GF-D8 (cell line): ENCODE measurements at places on chromosomes 12 and 14.

DNA sequence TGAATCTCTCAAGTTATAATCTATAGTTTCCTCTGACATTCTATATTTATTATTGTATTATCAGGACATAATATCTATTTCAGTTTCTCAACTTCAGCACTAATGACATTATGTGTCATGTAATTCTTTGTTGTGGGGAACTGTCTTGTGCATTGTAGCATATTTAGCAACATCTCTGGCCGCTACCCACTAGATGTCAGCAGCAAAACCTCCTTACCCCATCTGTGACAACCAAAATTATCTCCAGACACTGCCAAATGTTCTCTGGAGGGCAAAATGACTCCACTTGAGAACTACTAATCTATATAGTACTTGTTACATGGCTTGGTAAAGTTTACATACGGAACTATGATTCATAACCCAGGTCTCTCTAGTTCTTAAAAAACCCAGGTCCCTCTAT, 110.2 kb downstream of the RASSF9 start:
- DNase-seq, result no peak

DNA sequence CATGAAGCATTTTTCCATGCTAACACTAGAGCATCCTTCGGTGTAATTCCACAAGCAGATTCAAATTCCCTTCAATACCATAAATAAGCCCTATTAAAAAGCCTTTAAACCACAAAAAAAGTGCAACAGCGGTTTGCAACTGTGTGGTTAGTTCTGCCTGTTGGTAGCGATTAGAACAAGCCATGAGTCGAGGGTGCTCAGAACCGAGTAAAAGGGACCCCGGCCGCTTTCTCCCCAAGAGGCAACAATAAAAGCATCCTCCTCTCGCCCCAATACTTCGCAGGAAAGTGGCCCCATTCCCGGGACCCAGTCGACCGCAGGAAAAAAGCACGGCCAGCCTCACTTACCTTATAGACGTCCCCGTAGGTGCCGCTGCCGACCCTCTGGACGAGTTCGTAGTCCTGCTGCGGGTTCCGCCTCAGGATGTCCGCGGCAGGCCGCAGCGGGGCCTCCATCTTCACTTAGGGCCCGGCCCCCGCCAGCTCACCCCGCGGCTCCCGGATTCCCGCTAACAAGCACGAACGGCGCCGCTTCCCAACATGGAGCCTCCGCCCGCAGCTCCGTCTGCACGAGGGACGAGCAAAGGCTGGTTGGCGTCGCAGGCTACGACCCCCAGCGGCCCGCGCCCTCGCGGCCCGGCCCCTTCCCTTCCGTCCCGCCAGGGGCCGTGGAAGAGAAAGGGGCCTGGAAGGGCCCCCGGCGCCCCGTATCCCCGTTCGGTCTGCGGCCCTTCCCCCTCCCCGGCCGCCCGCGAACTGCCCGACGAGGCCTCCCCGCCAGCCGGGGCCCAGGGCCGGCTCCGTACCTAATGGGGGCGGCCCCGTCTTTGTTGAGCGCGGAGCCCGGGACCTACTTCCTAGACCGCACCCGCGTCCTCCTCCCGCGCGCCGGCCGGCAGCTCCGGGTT, 521 bp downstream of the MAP4K5 start:
- peak; percentile 29 for DNase-seq

GRCh38 chr14:43183916-43184315, 1323.2 kb downstream of the FSCB start:
- no peak for DNase-seq

GRCh38 chr12:238116-238515, 24.2 kb upstream of the SLC6A12 start:
- DNase-seq, result no peak

DNA sequence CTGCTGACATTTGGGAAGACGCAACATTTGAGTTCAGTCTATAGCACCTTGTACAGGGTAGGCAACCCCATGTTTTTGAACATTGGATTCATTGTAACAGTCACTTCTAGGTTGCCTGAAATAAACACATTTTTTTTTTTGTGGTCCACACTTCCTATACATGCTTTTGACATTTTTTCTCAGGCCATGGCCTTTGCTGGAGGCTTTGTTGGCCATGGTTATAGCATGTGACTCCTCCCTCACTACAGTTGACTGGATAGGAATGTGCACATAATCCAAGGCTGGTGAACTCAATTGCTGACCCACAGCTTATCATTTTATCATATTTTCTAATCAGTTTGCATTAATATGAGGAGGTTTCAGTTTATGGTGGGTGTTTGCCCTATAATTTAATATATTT, 60.6 kb downstream of the TMEM117 start:
- DNase-seq, result no peak

DNA sequence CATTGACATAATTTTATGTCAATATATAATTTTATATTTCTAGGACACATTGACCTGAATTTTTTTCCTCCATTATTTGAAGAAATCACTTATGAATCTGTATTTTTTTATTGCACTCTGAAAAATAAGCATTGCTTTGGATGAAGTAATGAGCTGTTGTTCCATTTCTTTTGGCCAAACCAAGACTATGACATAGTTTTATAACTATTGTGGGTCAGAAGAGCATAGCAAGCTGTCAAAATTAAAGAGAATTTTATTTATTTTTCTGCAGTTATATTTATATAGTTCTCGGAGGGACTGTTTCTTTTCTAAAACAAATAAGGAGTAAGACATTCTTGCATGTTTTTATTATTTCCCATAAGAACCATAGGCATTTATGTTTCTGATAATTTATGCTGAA, 8.5 kb downstream of the C12orf75 start:
- no peak for DNase-seq

DNA sequence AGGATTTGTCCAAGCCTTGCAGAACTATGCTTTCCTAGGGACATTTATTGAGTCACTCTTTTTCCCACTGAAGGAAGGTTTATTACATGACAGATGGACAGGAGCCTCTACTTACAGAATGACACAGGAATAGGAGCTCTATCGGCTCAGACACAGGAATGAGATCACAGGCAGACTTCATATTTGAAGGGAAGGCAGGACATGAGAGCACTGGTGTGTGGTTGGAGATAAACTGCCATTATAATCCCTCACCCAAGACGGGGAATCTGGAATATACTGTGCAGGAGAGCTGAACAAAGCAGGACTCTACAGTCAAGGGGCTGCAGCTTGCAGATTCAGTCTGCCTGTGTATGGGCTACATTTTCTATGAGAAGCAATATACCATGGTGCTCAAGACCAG, 26.8 kb upstream of the IL22 start:
- no peak for DNase-seq

GRCh38 chr12:45601390-45601789, 128.1 kb upstream of the ARID2 start:
- no peak for DNase-seq

- no peak for DNase-seq
Observed at GRCh38 chr14:93015505-93015904, 92.6 kb downstream of the CHGA start.

DNA sequence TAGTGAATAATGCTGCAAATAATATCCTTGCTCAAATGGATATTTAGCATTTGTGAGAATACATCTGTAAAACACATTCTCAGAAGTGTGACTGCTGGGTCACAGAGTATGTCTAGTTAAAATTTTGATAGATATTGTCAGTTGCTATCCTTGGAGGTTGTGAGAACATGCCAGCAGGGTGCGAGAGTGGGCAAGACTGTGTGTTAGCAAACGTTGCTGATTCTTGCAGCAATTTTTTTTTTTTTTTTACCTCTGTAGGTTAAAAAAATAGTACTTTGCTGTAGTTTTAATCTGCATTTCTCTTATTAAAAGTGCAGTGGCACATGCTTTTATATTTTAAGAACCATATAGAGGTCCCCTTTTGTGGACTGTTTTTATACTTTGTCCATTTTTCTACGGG, 4.5 kb upstream of the NYNRIN start:
- DNase-seq, result no peak

GRCh38 chr12:20268771-20269170, 99.6 kb upstream of the PDE3A start:
- DNase-seq, result no peak

- DNase-seq, result no peak
Observed at GRCh38 chr12:63814146-63814772, 30.2 kb upstream of the SRGAP1 start.

DNA sequence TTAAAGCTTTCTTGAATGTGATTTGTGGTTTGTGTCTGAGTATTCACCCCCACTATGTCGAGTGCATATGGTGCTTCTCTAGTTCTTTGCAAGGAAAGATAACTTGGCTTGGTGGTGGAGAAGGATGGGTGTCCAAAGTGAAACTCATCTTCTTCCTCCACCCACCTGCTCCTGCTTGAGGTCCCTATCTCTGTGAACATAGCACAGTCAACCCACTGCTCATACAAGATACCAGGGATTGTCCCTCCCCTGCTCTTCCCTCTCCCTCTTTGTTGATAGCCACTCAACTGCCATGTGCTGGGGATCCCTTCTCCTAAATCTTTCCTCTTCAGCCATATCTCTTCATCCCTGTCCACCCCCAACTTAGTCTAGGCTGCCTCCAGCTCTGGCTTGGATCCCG, 176.5 kb downstream of the ASCL4 start:
- no peak for DNase-seq

DNA sequence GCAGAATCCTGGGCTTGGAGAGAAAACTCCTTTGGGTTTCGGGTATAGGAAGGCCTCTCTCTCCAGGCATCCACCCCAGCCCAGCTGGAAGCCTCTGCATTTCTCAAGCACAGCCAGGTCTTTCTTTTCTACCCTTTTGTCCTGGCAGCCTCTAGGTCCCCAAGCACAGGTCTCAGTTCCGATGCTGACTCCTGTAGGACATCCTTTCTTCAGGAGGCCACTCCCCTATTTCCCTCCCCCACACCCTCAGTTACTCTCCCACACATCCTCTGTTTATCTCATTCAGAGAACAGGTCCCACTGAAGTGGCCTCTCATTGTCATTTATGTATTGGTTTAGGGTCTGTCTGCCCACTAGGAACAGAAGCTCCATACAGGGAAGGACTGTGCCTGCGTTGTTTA, 352.6 kb downstream of the VRK1 start:
- no peak for DNase-seq

DNA sequence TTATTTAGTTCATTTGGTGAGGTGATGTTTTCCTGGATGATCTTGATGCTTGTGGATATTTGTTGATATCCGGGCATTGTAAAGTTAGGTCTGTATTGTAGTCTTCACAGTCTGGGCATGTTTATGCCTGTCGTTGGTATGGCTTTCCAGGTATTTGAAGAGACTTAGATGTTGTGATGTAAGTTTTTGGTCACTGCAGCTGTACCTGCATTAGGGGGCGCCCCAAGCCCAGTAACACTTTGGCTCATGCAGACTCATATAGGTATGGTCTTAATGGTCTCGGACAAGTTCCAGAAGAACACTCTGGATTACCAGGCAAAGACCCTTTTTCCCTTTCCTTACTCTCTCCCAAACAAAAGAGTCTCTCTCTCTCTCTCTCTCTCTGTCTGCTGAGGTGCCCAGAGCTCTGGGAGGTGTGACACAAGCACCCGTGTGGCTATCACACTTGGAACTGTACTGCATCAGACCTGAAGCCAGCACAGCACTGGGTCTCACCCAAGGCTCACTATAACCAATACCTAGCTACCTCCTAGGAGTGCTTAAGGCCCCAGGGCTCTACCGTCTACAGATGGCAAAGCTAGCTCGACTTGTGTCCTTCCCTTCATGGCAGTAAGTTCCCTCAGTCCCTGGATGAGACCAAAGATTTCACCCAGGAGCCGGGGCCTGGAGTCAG, 425.8 kb upstream of the ATXN7L3B start:
- DNase-seq, result no peak

DNA sequence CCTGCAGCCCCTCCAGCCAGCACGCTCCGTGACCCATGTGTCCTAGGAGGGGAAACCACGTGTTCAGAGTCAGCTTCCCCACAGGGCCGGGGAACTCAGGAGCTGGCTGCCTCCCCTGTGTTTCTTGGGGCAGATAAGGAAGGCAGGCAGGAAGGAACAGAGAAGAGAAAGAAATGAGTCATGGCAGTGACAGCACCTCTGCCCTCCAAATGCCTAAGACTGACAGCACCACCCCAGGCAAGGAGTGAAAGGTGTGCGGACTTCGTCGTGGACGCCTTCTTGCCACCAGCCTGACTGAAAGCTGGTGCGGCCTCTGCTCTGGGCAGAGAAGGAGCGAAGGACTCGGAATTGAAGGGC, 167.0 kb upstream of the FKBP4 start:
- no peak for DNase-seq

- no peak for DNase-seq
Observed at GRCh38 chr14:80770114-80770908, 171.2 kb downstream of the CEP128 start.

DNA sequence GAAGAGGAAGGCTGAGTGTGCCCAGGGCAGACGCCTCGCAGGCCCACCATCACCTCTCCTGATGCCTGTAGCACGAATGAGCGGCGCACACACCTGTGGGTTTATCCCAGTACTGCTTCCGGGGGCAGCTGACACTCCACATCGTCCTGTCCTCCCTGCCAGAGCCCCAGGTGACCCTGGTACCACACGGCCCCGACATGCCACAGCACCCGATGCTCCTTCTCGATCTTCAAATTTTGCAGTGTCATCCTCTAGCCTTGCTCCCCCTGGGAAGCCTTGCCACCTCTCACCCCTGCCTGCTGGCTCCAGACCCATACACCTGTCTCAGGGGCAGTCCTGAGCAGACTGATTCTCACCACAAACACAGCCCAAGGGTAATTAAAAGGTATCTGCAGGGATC, 40.6 kb downstream of the ANO2 start:
- no peak for DNase-seq

GRCh38 chr12:62657363-62657632, 190.7 kb downstream of the MON2 start:
- no peak for DNase-seq

DNA sequence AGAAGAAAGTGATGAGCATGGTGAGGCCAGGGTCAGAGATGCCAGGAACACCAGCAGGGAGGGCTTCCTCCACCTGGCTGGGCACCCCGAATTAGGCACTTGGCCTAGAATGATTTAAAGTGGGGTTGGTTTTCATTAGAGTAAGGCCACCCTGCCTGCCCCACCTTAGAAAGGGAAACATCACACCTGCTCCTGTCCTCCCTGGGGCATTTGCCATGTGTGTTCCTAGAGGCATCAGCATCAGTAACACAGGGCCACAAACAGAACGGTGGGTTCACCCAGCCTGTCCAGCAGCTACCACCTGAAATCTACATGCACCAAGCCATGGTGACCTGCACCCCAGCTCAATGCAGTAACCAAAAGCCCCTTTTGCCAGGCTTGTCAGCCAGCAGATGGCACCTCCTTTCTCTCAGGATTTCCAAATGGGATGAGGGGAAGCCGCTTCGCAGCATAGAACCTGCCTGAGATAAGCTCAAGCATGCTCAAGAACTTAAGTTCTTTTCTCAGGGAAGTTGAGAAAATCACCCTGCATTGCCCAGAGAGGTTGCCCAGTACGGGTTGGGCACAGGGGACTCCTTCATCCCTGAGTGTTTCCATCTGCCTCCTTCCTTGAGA, 338.8 kb downstream of the DPF3 start:
- no peak for DNase-seq
